ENCODE measurements at places on chromosomes 4 and X.

- DNase-seq = no peak
Measured at GRCh38 chr4:187666697-187667494, 328.7 kb upstream of the ZFP42 start.

GRCh38 chrX:9992724-9993123 is 25.6 kb downstream of the CLDN34 start:
- DNase-seq = no peak

DNA sequence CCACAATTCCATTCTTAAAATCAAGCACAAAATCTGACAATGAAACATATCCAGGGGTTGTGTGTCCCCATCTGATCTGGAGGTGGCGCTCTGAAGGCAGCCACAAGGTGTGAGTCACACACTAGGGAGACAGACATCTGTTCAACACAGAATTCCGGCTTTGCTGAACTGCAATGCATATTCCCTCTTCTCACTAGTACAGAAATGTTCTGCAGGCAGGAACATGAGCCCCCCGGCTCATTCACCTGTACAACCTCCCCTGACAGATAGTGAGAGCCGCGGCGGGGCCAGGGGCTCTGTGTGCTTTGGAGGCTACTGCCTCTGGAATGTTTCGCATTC is 41.9 kb downstream of the WDR1 start:
- DNase-seq = peak; percentile 55

DNA sequence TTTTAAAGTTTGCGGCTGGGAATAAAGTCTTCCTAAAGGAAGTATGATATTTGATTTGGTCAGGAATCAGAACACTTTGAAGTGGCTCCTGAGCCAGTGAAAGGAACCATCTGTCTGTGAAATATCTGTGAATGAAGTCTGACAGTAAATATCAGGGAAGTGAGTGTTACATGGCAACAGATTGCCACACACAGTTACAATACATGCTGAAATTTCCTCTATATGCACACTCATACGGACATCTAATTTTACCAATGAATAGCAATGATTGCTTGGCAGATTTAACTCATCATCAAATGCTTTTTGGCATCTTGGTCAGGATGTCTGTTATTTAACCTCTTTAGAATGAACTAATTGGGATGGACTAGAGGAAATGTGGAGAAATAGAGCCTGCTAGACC is 1023.8 kb downstream of the FAT4 start:
- DNase-seq = no peak

- no peak for DNase-seq
Measured at GRCh38 chr4:122911588-122911987, 10.8 kb downstream of the NUDT6 start.

Measured in RCC 7860 (cell line).